ENCODE measurements at places on chromosomes 2 and 18. TPM values are rescaled to one million over a fixed set of nuclear protein-coding genes. Genes with fewer than 3 reads are reported as not detected.
A peak's percentile ranks its signal among the peaks of the same experiment; 100 is the strongest.

DNA sequence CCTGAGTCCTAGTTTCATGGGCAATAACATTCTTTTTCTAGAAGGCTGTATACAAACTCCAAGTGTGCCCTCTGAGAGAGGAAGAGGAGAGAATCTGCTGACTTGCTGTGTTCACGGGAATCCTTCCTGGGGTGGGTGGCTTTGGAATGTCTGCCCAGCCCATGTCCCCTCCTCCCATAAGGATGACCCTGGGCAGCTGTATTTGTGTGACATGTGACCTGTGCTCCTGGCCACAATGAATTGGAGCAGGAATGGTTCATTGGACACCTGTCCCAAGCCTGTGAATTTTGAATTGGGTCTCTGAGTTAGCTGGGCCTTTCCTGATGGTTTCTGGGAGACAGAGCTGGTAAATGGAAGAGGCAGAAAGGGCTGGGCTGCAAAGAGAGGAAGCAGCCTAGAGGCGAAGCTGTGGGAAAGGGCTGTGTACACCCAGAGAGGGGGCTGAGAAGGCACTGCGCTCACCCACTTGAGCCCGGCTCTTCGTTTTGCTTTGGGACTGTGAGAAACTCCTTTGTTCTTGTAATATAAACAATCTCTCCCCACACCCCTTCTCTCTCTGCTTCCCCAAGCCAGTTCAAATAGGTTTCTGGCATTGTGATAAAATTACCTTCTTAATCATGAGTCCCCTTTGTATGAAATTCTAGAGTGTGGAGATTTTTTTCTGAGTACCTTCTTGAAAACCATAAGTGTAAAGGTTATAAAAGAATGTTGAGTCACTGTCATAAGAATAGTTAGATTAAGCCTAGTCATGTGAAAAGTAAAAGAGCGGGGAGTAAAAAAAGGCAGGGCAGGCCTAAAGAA is 49.8 kb downstream of the SLC4A5 start:
- DNase-seq = no peak

GRCh38 chr2:26578113-26578458 is 63.1 kb downstream of the CIB4 start:
- DNase-seq = no peak

- no peak for DNase-seq
Observed at GRCh38 chr2:40352041-40352702, 99.7 kb downstream of the SLC8A1 start.

GRCh38 chr2:183359867-183360266 is 235.6 kb downstream of the NUP35 start:
- DNase-seq = no peak

DNA sequence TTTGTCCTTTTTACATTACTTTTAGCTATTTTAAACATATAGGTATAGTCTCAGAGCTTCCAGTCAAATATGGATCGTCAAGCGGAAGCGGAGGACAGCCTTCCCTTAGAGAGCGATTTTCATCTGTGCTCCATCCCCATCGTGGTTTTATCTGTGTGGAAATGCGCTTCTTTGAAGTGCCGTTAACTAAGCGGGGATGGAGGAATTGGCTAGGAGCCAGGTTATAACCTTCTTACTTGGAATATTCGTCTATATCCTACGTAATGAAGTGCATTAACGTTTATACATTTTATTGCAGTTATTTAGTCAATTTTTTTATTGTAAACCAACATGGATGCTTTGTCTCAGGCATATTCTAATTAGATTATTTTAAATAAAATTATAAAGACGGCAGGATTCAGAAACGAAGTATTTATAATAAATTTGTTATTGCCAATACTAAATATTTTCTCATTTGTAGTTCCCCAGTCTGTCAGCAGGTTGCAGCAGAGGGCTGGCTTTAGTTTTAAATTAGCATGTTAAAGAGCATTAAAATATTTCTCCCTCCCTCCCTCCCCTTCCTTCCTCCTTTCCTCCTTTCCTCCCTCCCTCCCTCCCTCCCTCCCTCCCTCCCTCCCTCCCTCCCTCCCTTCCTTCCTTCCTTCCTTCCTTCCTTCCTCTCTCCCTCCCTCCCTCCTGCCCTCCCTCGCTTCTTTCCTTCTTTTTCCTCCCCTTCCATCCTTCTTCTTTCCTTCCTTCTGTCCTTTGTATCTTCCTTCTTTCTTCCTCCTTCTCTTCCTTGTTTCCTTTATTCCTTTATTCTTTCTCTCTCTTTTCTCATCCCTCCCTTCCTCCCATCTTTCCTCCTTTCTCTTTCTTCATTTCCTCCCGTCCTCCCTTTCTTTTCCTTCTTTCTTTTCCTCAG is 80.6 kb upstream of the DOCK10 start:
- DNase-seq = peak; percentile 24

DNA sequence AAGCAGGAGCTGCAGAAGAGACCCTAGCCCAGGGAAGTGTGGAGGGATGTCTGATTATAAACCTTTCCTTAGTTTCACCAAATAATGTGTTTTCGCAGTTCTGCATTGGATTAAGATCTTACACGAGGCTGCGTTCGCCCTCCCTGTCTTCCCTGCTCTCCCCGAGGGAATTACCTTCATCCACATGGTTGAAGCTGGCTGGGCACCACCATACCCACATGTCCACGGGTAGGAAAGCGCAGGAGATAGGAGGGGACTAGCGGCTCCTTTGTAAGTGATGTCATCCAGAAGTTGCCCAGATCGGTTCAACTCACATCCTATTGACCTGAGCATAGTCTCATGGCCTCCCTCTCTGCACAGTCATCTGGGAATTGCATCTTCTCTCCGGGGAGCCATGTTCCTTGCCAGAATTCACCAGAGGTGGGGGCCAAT is 1.1 kb downstream of the TTL start:
- peak; percentile 40 for DNase-seq

DNA sequence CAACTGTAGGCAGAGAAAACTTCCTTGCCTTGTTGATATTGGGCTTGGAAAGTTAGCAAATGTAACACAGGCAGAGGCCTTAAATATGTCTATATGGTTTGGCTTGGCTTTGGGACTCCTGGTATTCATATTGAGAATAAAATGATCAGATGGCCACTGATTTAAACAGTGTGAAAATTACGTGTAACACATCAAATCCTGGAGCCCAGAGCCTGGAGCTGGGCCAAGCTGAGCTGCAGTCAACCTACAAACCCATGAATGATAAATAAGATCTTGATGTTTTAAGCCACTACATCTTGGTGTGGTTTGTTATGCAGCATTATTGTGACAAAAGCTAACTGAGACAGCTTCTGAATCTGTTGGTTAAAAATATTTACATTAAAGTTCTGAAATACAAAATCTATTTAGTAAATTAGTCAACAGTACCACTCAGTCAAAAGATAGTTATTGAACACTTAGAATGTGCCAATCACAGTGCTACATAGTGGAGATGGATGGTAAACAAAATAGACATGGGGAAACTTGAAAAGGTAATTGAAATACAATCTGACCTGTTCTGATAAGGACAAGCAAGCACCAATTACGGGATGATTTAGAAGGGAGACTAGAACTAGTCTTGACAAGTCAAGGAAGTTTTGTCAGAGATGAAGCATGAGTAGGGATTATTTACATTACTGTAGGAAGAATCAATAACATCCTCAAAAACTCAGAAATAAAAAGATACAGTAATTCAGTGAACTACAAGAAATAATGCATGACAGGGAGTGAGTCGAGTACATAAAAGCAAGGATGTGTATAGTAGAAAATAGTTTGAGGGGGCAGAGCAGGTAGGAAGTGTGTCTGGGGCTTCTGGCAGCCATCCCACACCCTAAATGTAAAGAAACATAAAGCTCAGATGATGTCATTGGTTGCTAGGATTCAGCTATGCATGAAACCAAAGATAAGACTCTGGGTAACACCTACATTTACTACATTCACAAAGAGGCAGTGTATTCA is 157.7 kb downstream of the HNMT start:
- no peak for DNase-seq

Gene UGT1A10
- not detected for total RNA-seq

Gene SIX3
- 1.4 TPM for total RNA-seq

Gene LRP1B
- 1.7 TPM for total RNA-seq

Measured in PC-9 (cell line).